ENCODE measurements at places on chromosomes 11 and 22.
A peak's percentile ranks its signal among the peaks of the same experiment; 100 is the strongest.

- DNase-seq: no peak
Observed at GRCh38 chr11:119130662-119131061, 9.3 kb downstream of the HINFP start.

DNA sequence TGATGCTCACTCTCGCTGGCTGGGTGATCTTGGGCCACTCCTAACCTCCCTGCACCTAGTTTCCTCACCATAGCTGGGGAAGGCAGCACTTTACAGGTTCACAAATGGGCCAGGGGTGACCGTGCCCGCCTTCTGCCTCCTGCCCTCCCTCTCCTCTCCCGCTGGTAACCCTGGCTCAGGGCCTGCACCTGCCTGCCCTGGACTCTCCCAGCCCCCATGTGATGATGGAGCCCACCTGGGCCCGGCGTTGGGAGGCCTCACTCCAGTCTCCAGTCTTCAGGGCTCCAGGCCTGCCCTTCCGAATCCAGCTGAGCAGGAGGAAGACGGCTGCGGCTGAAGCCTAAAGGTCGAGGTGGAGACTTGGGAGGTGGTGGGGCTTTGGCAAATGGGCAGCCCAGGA lies 152.9 kb downstream of the CACNA1I start:
- no peak for DNase-seq

GRCh38 chr11:8225589-8226036 lies 38.1 kb downstream of the LMO1 start:
- DNase-seq: peak; percentile 57

- DNase-seq: no peak
Observed at GRCh38 chr11:68950762-68951161, 30.0 kb downstream of the MRGPRD start.

- DNase-seq: no peak
Observed at GRCh38 chr11:65066805-65067291, 8.5 kb upstream of the NAALADL1 start.

DNA sequence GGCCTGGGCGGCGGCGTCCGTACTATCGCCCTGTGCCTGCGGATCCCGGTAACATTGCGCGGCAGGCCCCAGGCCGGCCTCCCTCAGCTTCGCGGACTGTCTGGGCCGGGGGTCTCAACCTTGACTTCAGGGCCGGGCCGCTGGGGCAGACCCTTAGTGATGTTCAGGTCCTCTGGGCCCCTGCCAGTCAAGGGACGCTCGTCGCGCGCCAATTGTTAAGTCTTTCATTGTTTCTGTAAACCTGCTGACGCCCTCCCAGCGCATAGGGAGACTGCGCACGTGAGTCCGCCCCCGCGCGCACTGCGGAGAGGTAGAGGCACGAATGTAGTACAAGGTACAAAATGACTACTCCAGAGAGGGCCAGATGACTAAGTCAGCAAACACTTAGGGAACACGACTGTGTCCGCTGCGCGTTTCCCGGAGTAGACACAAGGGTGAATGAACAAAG lies 451 bp upstream of the HDHD5 start:
- peak; percentile 29 for DNase-seq

DNA sequence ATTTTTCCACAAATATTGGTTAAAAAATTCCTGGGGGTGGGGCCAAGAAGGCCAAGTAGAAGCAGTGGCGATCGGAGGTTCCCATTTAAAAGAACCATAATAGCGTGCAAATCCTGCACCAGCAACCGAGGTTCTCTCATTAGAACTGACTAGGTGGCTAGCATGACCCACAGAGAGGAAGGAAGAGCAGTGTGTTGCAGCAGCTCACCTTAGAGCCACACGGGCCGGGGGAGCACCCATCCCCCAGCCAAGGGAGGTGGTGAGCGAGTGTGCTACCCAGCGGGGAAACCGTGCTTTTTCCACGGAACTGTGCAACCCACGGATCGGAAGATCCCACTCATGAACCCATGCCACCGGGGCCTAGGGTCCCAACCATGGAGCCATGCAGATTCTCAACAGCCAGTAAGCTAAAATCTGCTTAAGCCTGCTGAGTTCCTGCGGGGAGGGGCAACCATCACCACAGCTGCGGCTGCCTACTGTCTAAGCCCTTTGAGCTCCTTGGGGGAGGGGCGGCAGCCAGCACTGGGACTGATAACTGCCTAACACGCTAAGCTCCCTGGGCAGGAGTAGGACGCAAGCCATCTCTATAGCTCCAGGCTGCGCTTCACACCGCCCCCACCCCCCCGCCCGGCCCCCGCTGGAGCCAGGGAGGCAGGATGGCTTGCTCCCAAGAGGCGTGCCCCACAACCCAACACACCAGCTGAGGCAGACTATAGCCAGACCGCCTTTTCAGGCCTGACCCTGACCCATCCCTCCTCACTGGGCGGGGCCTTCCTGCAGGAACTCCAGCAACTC lies 21.0 kb upstream of the HTATIP2 start:
- DNase-seq: no peak

DNA sequence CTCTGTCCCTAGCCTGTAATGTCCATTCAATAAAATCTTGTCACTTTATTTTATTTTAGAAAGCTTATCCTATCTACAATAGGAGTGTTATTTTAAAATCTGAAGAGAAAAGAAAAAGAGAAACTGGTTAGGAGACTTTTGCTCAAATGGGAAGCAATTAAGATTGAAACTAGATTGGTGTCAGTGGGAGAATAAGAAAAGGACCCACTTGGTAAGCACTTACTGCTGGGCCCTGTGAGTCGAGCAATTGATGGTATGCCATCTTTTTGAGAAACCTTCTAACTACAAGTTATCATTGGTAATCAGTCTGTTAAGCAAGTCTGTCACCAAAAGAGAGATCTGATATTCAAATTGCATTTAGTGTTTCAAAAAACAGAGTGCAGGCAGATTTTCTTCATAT lies 258.4 kb downstream of the GRM5 start:
- DNase-seq: no peak

- no peak for DNase-seq
Observed at GRCh38 chr11:76901144-76901543, 40.4 kb downstream of the ACER3 start.

DNA sequence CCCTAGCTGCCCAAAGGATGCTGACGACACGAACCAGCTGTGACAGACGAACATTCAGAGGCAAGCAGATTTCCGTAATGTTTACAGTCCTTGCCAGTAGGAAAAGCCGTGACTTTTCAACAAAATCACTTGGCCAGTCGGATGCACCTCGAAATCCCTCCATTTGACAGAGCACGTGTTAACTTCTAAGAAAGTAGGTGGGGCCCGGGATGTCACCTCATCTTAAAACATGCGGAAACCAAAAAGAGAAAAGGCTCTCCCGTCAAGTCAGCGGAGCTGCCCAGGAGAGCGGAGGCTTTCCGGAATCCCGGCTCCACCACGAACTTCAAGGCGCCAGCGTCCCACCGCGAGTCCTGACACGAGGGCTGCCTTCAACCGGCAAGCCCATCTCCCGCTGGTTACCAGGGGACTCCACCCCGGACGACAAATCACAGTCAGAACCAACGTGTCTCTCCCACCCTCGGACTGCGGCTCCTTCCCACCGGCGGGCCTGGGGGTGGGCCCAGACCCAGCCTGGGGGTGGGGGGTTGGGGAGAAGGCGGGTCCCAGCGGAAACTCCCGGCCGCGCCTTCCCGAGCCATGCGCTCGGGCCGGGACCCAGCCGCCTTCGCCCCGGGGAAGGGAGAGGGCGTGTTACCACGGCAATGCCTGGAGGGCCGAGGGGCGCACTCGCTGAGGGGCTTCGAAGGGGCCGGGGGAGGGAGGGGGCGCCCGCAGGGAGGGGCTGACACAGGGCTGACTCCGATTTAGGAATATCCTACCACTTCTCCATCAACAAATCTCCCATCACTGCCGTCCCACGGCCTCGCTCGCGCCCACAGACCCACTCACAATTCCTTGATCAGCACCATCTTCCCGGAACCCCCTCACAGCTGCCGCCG lies 475 bp downstream of the PITPNB start:
- DNase-seq: peak; percentile 56

DNA sequence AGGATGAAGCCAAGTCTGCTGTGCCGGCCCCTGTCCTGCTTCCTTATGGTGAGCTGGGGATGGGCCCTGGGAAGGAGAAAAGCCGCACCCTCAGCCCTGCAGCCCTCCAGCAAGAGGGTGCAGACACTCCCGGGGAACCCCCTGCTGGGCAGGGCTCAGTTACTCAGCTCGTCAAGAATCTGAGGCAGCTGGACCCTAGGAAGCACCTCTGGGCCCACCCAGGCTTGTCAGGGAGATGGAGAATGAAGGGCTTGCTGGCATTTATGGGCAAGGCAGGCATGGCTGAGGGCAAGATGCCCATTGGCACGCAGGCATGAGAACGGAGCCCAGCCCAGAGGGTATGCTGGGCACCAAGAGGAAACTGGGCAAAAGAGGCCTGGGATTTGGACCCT lies 12.9 kb downstream of the RELT start:
- no peak for DNase-seq

GRCh38 chr22:37610480-37611129 lies 2.0 kb downstream of the GGA1 start:
- no peak for DNase-seq

Measured in stimulated activated CD4-positive, alpha-beta T cell treated with anti-CD3 and anti-CD28 coated beads, TNF-alpha, amount 100 ng/mL, for 4 hours (primary cell).